NCI-H1092 treated with DMSO at 0.1 percent for 48 hours (cell line): ENCODE measurements at places on chromosomes 12 and 14.

DNA sequence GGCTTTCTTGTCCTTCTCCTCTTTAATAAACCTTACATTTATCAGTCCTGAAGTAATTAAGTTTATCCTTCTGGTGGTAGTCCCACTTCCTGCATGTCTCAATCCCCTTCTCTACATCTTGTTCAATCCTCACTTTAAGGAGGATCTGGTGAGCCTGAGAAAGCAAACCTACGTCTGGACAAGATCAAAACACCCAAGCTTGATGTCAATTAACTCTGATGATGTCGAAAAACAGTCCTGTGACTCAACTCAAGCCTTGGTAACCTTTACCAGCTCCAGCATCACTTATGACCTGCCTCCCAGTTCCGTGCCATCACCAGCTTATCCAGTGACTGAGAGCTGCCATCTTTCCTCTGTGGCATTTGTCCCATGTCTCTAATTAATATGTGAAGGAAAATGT is 79.3 kb downstream of the ZFC3H1 start:
- DNase-seq: no peak

- DNase-seq: no peak
These were observed 16.4 kb upstream of the RNASE4 start for GRCh38 chr14:20667957-20668356.

DNA sequence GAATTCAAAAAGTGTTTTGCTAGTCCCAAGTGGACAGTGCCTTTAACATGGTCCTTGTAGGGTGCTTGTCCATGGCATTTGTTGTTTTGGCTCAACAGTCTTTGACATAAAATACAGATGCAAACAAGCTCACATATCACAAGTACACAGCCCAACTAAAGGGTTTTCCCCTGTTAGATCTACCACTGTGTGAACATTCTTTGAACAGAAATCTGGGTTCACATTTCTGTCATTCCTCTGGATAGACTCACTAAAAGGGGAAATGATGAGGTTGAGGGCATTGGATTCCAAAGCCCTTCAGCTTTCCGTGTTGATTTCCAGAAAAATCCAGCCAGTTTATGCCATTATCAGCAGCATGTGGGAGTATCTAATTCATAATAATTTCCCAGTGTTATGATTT is 54.1 kb downstream of the EP400 start:
- DNase-seq: no peak

DNA sequence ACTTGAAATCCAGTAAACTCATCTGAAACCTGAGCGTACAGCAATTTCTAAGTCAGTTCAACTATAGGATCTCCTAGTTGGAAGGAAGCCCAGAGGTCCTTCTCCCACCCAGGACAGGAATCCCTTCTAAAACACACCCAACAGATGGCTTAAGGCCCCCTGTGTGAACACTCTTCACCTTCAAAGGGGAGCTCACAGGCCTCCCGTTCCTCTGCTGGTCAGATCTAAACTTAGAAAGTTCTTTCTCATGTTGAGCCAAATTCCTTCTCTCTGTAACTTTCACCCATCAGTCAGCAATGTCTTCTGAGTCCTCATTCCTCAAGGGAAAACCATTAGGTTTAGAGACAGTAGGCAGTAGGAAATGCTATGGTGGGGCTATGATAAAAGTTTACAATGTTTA is 355.2 kb downstream of the PCNX1 start:
- no peak for DNase-seq

- no peak for DNase-seq
These were observed 393.0 kb downstream of the C12orf75 start for GRCh38 chr12:105723494-105723893.

- no peak for DNase-seq
These were observed 104.2 kb upstream of the ABCD2 start for GRCh38 chr12:39723831-39724230.

DNA sequence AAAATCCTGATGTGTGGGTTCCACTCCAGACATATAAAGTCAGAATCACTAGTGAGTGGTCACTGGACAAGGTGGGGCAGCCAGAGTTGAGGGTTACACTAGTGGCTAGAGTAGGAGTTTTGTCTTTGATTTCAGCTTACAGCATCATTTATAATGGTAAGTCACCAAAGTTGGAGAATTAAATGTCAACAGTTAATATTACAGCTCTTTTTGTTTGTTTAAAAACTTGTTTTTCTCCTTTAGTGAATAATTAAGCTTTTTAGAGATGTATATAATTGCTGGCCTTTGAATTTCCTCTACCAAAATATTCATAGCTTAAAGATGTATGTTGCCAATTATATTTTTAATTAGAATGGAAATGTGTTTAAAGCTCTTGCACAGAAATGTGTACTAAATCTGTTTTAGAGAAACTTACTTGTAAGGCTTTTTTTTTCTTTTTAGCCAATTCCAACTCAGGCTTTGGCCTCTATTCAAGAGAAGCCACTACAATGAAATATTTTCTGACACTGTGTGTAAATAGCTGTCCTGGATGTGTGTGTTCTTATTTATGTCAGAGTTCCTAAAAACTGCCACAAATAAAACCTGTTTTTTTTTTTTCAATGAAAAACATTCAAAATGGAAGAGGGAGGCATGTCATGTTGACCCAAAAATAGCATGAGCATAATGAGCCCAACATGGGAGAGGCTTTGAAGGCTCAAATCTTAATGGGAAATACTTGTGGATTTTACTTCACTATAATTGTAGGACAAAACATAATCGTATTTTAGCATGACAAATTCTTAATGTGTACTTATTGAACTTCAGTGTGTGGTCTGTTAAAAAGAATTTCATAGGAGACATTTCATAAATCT is 92.2 kb downstream of the TBC1D30 start:
- DNase-seq: no peak

DNA sequence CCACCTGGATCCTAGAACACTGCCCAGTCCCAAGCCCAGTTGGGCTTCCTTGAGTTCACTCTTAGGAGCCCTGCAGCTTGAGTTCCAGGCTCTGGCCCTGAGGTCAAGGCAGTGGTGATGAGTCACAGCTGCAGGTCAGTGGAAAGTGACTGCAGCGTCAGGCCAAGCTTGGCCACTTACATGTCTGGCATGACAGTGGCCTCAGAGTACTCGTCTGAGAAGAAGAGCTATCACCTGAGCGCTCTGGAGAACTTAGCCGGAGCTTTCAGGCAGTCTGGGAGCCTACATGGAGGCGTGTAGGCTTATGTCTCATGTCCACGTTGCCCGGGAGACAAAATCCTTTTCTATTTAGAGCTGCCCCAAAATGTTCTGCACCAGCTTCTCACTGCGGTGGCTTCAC is 75.6 kb downstream of the ARL6IP4 start:
- DNase-seq: no peak

- DNase-seq: peak; percentile 59
These were observed 14.2 kb upstream of the TXNRD1 start for GRCh38 chr12:104201238-104202001.

DNA sequence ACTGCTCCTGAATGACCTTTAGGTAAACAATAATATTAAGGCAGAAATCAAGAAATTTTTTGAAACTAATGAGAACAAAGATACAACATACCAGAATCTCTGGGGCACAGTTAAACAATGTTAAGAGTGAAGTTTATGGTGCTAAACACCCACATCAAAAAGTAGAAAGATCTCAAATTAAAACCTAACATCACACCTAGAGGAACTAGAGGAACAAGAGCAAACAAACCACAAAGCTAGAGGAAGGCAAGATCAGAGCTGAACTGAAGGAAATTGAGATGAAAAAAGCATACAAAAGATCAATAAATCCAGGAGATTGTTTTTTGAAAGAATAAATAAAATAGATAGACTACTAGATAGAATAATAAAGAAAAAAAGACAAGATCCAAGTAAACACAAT is 7.2 kb downstream of the OR8S1 start:
- no peak for DNase-seq

DNA sequence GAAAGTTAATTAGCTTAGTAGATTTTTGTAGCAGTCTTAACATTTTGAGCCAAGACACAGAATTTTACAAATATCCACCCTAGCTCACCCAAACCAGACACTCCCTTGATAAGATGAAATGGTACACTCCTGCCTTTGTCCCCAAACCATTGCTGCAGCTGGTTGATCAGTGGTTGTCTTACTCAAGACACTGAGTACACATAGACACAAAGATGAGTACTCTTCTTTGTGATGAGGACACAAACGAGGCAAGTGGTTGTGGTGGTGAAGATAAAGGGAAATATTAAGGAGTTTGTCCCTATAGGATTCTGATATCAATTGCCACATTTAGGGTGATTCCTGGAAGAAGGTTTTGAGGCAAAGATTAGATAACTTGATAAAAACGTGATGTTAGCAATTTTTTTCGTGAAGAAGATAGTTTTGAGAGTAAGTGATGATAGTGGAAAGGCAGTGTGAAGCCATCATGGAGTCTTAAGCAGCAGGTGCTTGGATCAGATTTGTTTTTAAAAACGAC is 21.4 kb upstream of the ATP2B1 start:
- DNase-seq: no peak

GRCh38 chr12:57850854-57851430 is 4.4 kb upstream of the CTDSP2 start:
- DNase-seq: no peak

DNA sequence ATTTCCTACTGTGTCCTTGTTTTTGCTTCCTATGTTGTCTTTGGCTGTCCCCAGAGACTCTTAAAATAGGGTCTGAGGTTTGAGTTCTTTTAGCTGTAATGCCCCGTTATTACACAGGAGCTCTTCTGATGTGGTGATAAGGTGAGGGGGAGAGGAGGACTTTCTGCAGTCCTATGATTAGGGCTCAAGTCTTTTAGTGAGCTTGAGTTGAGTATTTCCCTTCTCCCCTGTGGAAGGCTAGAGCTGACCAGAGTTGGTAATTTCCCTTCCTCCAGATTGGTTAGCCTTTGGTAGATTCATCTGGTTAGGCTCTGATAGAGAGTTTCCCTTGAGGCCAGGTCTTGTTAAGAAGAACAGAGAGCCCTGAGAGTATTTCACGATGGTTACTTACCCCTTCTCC is 4.3 kb upstream of the HIF1A start:
- no peak for DNase-seq

DNA sequence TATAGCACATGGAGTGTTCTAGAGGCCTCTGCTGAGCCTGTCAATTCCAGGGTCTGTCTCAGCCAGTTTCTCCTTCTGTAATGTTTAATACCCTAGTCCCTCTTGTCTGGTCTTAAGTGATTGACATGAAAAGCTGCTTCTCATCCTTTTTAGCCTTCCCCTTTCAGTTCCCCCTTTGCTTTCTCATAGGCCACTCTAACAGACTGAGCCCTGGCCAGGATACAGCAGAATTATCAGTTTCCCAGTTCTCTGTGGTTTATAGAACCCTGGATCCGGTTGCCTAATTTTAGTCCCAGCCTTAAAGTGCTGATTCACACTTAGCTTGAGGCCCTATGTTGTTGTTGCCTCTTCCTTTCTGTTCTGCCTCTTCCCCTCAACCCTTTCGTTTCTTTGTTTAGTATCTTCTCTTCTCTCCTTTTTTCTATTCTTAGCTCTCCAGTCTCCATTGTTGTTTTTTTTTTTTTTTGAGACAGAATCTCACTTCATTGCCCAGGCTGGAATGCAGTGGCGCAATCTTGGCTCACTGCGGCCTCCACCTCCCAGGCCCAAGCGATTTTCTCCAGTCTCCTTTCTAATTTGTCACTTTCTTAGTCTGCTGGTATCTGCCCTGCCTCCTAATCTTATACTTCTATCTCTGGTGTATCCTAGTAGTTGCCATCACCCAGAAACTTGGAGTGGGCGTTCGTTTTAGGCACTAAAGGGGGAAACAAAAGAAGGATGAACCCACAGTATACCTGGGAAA is 2.9 kb upstream of the BIN2 start:
- no peak for DNase-seq

GRCh38 chr12:121949648-121950397 is 31.4 kb downstream of the CFAP251 start:
- no peak for DNase-seq

DNA sequence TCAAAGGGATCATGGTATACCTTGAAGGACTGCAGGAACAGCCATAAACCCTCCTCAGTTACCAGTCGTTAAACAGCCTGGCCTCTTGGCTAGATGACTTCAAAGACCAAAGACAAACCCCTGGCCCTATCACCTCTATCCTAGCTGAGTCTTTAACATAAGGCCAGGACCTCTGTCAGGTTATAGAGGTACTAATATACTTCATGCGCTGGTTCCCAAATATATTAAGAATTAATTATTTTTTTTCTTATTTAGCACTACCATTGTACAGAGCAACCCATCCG is 459.8 kb downstream of the RAD51B start:
- DNase-seq: no peak

DNA sequence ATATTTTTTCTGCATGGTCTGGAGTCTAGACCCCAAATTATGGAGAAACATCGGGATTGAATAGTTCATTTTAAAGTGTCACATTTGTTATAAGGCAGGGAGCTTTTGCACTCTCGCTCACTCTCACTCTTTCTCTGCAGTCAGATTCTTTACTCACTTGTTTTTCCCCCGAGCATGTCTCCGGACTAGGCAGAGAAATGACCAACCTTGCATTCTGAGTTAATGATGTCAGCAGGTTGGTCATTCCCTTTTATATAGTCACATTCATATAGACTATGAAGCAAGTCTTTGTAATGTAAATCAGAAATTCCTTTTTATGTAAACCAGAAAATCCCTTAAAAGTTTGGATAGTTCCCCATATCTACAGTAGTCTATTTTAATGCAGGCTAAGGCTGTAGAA is 4.1 kb downstream of the C12orf75 start:
- DNase-seq: no peak

GRCh38 chr12:45615268-45615667 is 114.2 kb upstream of the ARID2 start:
- peak; percentile 83 for DNase-seq

DNA sequence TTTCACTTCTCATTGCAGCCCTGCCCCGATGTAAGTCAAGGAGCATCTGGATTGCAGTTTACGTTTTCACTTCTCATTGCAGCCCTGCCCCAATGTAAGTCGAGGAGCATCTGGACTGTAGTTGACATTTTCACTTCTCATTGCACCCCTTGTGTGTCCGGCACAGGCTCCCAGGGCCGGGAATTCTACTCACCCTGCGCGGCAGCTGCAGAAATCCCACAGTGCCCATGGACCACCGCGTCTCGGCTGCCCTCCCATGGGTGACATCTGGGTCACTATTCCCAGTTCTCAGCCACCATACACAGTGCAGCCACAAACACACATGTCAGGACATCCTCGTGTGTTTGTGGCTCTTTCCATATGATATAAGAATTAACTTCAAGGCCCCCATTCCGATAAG is 378.5 kb downstream of the ADGRD1 start:
- no peak for DNase-seq

GRCh38 chr14:77485901-77486678 is 12.5 kb downstream of the ISM2 start:
- no peak for DNase-seq

- peak; percentile 25 for DNase-seq
These were observed 9.5 kb upstream of the CSAD start for GRCh38 chr12:53190108-53190729.

GRCh38 chr12:2049604-2050540 is 2.9 kb upstream of the CACNA1C start:
- no peak for DNase-seq

- DNase-seq: no peak
These were observed 8.5 kb downstream of the ZFP36L1 start for GRCh38 chr14:68784226-68784910.

- no peak for DNase-seq
These were observed 9.8 kb upstream of the C12orf42 start for GRCh38 chr12:103505371-103506236.

- no peak for DNase-seq
These were observed 186.4 kb downstream of the BTG1 start for GRCh38 chr12:91959220-91959619.
